KBM-7 (cell line): ENCODE measurements at places on chromosomes 7 and 10.
A peak's percentile ranks its signal among the peaks of the same experiment; 100 is the strongest.

- peak; percentile 46 for DNase-seq
Measured at GRCh38 chr7:95840953-95841950, 68.9 kb downstream of the DYNC1I1 start.

DNA sequence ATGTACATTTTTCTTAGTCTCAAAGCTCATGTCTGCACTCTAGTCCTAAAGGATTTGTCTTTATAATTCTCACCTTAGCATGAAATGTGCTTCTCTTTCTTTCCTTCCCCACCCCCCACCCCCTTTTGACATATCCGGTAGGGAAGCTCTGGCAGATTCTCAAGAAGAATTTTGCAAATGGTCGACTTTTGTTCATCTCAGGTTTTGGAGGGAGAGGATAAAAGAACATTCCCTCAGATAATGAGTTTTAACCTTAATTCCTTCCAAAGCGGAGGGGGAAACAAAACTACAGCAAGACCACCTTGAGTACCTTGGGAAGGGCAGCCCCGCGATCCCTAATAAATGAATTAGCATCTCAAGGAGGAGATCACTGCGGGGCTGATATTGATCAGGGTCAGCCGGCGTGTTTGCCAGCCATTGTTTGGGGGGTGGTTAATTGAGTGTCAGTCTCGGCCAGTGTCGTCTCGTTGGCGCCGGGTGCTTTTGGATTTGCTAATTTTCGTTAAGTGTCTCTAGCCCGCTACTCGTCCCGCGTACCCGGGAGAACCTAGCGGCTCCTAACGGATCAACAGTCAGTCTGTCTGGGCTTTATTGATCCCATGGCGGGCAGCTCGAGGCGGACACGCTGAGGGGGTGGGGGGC, 874 bp upstream of the BAMBI start:
- peak; percentile 41 for DNase-seq

DNA sequence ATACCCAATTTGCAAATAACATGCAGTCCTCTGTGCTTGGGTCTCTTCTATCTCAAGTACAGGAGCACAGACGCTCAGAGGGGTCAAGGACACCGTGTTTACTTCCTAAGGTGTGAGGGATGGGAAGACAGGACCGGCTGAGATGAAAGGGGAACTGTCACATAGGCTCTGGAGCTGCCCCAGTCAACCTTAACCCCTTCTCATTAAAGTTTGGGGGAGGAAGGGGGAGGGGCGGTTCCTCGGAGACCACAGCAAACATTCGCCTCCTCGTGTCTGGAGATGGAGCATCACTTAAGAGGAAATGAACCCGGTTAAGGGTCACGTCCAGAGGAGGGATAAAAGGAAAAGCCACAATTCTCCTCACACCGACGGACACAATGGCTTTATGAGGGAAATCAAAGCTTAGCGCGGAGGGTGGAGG, 1.1 kb downstream of the SH3PXD2A start:
- DNase-seq: peak; percentile 75

GRCh38 chr7:133436014-133436428, 183.1 kb downstream of the EXOC4 start:
- no peak for DNase-seq

DNA sequence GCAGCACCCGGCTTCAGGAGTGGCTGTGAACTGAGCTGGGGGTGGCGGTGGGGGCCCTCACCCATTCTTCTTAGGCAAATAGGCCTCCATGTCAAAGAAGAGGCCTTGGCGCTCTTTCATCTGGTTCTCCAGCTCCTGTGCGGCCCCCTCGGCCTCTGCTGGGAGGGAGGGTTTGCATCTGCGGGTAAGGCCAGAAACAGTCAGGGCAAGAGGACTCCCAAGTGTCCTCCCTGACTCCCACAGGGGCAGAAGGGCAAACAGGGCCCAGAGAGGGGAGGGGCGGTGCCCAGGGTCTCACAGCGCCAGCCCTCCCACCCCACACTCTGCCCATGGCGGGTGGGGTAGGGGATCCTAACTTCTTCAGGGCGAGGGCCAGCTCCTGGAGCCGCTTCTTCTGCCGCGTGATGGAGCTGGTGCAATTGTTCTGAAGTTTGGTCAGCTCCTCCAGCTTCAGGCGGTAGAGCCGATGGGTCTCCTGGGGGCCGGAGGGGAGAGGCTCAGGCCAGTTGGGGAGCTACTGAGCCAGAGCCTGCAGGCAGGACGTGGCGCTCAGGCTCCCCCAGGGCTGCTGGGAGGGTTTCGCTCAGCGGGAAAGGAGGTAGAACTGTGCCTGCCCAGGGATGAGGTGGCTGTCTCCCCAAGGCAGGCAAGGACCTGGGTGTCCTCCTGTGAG, 2.2 kb downstream of the TMEM120A start:
- DNase-seq: no peak

DNA sequence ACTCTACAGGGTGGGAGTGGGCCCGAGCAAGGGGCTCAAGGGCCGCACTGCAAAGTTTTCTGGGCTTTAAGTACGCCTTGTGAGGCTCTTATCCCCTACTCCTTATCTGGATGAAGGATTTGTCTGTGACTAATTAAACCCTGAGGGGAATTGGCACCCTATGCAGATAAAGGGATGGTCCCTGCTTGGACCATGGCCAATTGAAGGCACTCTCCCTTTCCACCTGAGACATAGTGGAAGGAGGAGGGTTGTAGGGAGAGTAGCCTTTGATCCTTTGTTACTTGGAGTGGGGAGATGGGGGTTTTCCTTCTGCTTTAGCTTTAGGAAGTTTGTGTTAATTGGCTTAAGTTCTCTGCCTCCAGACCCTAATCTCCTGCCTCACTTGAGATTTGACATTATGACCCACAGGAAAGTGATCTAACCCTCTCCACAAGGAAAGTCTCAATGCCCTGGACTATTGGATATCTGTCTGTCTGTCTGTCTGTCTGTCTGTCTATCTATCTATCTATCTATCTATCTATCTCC, 1158.8 kb upstream of the SORCS1 start:
- DNase-seq: no peak

GRCh38 chr10:21926949-21927348, 76.6 kb downstream of the DNAJC1 start:
- DNase-seq: no peak

GRCh38 chr10:22609719-22610465, 104.5 kb downstream of the PIP4K2A start:
- DNase-seq: no peak

- no peak for DNase-seq
Measured at GRCh38 chr10:128864554-128865295, 602.3 kb upstream of the MGMT start.

DNA sequence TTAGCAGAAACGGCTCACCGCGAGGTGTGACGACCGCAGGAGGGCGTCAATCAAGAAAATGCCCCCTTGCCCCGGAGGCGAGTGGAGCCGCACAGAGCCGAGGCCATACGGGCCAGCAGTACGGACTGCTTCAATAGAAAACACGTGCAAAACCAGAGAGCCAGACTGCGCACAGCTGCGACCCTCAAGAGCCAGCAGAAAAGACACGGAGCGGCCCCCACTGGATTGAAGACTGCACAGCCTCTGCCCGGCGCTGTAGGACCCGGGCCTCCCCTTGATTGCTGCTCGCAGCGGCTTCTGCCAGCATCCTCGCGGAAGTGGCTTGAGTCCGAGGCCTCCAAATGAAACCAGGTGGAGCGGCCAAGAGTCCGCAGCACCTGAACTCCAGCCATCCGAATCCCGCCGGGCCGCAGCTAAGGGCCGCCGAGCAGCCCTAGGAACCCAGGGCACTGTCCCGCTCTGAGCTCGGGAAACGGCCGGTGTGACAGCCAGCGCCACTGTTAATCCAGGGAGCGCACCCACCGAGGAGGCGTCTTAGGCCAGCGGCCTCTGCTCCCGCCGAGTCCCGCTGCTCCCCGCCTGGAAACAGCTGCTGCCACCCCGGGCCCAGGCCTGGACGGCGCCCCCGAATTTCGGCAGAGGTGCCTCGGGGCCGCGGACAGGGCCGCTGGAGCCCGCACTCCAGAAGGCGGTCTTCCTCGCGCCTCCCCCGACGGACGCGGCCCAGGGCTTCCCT, 660 bp upstream of the HHEX start:
- DNase-seq: peak; percentile 38

DNA sequence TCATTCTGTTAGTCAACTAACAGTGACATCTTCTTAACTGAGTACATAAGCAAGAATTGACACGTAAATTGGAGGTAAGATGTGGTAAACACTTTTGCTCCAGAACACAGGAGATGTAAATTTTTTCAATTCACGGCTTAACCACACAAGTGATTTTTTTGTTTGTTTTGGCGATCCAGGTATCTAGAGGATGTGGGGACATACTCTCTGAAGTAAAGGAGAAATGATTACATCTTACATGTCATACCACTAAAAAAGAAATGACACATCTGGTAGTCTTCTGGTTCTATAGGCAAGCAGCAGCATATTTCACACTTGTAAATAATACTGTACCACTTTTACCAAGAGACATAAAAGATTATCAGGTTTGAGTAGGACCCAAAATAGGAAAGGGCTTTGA, 200.3 kb upstream of the ZWINT start:
- DNase-seq: no peak

- DNase-seq: no peak
Measured at GRCh38 chr10:13402021-13402420, 53.9 kb upstream of the SEPHS1 start.

DNA sequence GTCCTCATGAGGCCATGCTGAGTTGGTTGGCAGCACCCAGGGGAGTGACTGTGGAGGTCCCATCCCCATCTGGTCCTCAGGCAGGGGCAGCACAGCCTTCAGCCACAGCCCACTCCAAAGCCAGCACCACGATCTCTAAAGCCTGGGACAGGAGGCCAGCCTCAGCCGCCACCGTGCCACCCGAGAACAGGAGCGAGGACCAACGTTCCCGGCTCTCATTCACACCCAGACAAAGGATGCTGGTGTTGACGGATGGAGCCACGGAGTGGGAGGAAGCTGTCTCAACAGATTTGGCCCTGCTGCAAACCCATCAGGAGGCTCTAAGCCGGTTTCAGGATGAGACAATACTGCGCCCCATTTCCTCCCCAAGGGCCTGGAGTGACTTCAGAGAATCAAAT, 42.7 kb upstream of the PPP2R2D start:
- no peak for DNase-seq

DNA sequence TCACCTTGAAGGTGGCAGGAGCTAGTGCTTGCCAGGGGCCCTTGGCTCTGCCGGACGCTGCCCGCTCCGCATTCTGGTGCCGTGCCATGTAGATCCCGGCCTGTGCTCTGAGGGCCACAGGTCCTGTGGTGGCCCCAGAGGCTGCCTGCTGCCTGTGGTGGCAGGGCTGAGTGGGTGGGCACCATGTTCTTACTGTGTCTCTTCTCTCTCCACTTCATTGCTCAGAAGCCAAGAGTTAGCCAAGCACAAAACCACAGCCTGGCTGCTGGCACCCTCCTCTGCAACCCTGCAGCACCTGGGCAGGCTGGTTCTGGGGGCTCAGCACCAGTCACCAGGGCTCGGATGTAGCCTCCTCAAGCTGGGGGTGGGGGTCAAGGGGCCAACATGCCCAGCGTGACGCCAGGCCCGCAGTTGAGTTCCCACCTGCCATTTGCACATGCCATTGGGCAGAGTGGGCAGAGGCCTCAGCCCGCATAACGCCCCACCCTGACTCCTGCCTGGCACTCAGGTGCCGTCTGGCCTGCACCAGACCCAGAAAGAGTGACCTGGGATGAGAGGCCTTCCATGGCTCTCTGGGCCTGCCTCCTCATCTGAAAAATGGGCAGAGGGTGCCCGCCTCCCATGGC, 16.3 kb downstream of the ZMIZ1 start:
- DNase-seq: peak; percentile 48

DNA sequence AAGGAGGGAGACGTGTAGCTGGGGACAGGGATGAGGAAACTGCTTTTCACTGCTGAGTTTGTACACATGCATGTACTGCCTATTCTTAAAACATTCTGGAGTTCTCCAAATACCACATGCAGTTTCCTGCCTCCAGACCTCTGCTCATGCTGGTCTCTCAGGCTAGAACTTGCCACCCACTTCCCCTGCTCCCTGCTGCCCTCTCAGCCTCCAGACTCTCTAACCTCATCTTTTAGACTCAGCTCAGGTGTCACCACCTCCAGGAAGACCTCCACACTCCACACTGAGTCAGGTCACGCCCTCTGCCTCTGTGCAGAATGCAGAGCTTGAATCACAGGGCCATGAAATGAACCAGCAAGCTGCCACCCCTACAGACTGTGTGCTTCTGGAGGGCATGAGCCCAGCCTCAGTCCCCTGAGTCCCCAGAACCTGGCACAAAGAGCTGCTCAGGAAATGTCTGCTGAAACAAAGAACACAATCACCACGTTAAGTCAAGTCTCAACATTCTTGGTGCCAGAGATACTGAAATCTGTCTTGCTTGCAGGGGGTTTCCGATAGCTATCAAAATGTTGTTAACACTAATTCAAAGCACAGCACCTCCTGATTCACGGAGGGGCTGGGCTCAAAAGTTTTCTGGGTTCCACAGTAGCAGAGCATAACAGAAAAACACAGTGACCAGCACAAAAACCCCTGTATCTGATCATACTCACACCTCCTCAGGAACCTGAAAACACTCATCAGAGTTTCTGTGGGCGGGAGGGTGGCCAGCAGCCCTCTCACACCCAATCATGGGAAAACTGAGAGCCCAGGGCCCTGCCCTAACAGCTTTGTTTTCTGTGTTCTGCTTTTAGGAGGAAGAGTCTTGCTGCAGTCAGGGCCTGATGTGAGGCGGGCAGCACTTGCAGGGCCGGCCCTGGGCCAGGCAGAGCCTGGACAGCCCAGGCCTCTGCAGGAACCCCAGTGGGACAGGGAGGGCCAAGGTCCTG, 21.1 kb downstream of the FAM53B start:
- peak; percentile 43 for DNase-seq

- no peak for DNase-seq
Measured at GRCh38 chr7:137371616-137372015, 28.1 kb upstream of the PTN start.

GRCh38 chr10:117830787-117831212, 215.9 kb downstream of the RAB11FIP2 start:
- DNase-seq: peak; percentile 50

DNA sequence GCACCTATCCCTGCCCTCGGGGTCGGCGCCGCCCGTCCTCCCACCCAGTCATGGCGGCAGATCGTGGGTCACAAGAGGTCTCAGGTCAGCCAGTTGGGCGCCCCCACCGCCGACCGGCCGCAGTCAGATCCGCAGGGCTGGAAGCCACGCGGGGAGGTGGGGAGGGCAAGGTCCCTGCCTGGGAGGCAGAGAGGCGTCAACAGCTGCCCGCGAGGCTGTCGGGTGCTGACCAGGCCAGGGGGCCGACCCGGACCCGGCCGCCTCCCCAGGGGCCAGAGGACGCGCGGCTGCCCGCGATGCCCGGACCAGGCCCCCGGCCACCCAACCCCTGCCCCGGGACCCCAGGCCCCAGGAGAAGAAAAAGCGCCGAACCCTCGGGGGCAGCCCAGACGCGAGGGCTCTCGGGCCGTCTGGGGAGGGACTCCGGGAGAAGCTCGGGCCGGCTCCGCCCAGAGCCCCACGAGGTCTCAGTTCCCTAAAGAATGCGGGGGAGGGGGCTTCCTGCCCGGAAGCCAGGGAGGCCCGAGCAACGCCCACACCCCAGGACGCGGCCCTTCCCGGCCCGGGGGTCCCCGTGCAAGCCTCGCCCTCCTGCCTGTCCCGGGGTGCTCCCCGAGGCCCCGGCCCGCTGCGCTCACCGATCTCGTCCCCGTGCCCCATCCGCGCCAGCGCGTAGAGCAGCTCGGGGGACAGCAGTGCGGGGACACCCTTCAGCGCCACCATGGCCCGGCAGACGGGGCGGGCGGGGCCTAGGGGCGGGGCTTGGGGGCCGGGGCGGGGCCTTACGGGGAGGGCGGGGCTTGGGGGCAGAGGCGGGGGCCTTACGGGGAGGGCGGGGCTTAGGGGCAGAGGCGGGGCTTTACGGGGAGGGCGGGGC, at the start of gene FUOM:
Gene FUOM, minus strand, starts transcription at position 735 of the 877 bp plus-strand sequence. Its CDS starts 12 bp downstream, at position 723.
- peak; percentile 90 for DNase-seq
